ENCODE measurements at places on chromosomes 12 and 14.

DNA sequence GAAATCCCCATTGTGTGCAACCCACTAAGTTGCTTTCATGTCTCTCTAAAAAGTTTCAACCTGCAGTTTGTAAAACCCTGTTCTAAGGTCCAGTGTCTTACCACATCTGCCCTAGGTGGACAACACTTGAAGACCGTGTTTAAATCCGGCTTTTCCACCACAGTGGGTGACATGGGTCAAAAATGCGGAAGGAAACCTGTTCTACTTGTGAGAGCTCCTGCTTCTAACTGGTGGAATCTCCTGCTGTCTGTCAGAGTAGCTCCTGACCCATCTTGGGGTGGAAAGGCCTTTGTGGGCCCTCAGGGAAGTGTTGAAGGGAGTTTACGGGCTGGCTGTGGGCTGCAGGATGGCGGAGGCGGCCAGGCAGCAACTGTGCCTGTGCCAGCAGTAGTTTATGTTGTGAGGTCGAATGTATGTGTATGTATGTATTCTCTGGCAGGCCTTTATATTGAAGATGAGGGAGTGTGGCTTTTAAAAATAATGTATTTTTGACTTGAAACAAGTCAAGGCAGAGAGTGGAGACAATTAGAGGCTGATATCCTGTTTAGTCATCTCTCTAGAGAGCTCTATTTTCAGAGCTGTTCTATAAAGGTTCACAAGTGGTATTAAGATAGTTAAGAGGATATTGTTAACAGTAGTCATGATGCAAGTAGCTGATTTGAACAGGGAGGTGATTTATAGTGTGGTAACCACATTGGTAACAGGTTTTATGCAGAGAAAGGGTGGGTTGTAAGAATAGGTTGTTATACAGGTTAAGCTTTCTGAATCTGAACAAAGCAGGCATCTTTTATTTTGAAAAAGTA, 67.0 kb downstream of the PRKCH start:
- DNase-seq = no peak

- no peak for DNase-seq
Measured at GRCh38 chr12:59615392-59616165, 19.8 kb downstream of the SLC16A7 start.

GRCh38 chr14:54137614-54137961, 181.0 kb upstream of the BMP4 start:
- DNase-seq = no peak

DNA sequence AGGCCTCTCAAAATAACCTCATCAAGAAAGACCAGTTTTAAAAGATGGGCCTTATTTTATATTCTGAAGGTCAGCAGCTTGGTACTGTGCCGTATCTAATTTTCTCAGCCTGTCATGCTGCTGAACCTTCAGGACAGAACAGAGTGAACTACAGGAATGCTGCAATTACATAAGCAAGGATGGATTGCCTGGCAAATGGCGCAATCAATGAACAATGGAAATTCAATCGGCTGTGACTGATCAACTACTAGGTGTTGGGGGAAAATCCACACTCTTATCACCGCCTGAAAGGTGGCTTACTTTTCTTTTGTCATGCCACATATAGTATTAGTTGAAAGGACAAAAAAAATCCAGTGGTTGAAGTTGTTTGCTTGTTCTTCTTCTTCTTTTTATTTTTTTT, 8.5 kb downstream of the ACSS3 start:
- DNase-seq = no peak

- no peak for DNase-seq
Measured at GRCh38 chr12:108594323-108594903, 3.5 kb downstream of the TMEM119 start.

DNA sequence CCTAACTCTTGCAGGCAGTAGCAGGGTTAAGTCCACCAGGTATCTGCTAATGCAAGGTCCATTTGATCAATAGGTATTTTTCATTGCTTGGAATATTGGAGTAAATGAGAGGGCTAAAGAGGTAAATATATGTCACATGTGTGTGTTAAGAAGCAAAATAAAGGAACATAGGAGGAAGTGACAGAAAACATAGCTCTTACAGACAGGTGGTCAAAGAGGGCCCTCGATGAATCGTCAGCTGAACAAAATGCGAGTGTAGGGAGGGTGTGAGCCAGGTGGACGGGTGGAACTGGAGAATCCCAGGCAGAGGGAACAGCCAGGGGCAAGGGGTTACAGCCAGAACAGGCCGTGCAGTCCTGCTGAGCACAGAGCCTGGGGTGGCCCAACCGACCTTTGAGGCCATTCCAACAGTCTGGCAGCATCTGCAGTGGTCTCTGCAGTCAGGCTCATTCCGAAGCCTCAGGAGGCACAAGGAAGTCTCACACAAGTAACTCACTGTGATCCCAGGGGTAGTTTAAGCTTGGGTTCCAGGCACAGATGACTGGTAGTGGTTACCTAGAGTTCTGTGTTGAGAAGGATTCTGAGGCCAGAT, 43.2 kb downstream of the CCDC88C start:
- DNase-seq = no peak

DNA sequence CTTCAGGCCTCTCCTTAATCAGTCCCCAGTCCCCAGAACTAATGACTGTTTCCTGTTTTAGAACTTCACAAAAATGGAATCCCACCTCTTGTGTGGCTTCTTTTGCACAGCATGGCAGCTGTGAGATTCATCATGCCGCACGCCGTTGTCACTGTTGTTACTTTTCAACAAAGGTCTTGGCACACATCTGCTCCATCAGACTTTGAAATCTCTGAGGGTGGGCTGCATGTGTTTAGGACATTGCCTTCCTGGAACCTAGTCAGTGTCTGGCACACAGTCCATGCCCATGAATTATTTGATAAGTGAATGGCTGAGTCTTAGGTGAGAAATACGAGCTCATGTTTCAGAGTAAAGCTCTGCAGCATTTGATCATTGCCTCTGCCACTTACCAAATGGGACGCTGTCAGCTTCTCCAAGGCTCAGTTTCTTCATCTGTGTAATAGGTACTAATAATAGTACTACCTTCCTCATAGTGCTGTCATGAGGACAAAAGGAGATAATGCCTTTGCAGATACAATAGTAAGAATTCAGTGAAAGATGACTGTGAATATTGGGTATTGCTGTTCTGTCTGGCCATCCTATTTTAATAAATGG, 90.4 kb downstream of the SRRM4 start:
- no peak for DNase-seq

- no peak for DNase-seq
Measured at GRCh38 chr12:50928392-50928791, 24.0 kb upstream of the HIGD1C start.

DNA sequence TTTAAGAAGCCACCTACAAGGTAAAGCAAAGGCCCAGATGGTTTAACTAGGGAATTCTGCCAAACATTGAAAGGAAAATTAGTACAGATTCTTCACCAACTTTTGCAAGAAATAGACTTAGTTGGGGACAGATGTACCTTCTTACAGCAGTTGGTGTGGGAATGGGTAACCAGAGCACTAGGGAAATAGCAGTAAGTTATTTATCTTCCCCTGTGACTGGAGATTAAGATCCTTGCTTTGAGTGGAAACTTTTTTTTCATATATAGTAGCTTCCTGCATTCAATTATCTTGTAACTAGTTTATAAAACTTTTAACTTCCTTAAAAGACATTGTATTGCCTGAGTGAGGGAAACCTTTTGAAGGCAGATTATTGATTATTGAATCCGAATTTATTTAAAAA, 44.2 kb downstream of the ARID2 start:
- DNase-seq = no peak

- no peak for DNase-seq
Measured at GRCh38 chr12:121713793-121714192, 1.2 kb downstream of the TMEM120B start.

- no peak for DNase-seq
Measured at GRCh38 chr14:89351221-89351515, 65.9 kb downstream of the FOXN3 start.

DNA sequence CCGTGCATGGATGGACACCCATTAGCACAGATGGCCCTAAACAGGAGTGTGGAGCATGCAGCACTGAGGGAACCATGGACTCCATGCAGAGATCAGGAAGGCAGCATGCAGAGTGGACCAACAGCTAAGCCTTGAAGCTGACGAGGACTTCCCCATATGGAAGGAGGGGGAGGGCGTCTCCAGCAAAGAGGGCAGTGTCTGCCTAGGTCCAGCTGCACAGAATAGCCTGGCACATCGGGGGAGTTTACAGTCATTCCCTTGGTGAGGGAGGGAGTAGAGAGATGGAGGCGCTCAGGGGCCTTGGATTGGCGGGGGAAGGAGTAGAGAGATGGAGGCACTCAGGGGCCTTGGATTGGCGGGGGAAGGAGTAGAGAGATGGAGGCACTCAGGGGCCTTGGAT, 64.5 kb downstream of the ANKRD9 start:
- no peak for DNase-seq

GRCh38 chr12:115598871-115599811, 678.4 kb downstream of the MED13L start:
- DNase-seq = no peak

- no peak for DNase-seq
Measured at GRCh38 chr14:91586410-91586809, 76.3 kb upstream of the PPP4R3A start.

- DNase-seq = no peak
Measured at GRCh38 chr14:35742442-35742841, 66.7 kb downstream of the RALGAPA1 start.

DNA sequence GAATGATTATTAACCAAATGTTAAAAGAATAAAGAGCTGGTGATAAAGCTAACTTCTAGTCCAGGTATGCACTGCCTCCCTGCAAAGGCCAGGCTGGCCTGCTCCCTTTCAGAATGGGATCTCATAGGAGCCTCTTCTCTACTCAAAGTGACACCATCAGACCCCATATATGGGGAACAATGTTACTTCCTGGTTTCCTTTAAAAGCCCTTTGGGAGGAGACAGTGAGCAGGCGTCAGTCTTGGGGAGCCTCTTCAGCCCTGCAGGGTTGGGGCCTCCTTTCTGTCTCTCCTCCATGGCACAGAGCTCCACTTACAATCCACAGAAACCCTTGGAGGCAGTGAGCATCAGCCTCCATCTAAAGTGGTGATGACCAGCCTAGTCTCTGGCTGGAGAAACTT, 17.3 kb upstream of the GPRC5A start:
- no peak for DNase-seq

DNA sequence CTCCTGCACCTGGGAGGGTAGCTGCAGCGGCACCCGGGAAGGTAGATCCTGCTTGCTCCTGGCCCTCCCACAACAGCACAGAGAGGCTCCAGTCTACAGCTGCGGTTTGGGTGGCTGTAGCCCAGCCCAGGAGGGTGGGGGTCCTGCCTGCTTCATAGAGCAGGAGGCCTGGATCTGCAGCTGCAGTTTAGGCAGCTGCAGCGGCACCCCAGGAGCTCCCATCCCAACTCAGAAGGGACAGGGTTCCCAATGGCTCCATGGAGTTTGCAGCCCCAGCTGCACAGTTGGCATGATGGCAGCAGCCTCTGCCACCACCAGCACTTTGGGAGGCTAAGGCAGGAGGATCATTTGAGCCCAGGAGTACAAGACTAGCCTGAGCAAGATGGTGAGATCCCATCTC, 38.5 kb downstream of the TIMELESS start:
- no peak for DNase-seq

- no peak for DNase-seq
Measured at GRCh38 chr14:61602003-61602732, 93.1 kb upstream of the HIF1A start.

- DNase-seq = no peak
Measured at GRCh38 chr14:96285667-96286066, 29.7 kb downstream of the BDKRB1 start.

DNA sequence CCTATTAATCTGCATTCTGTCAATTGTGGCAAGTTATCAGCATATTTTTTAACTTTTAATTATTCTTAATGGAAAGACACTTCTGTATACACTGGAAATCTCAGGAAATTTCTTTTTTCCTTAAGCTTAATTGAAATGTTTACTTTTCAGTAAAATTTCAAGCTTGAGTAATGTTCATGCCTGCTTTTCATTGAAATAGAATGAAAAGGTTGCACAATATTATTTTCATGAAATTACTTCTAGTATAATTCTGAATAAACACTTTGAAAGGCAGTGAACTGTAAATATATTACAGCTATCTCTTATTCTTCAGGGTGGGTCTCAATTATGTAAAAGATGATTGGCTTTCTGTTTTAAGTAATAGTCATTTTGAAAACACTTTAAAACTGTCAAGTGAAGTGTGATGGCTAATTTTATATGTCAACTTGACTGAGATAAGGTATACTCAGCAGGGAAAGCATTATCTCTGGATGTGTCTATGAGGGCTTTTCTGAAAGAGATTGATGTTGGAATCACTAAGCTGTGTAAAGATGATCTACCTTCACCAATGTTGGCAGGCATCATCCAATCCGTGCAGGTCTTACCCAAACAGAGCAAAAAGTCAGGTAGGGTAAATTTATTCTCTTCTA, 29.9 kb downstream of the CLEC2D start:
- DNase-seq = no peak

DNA sequence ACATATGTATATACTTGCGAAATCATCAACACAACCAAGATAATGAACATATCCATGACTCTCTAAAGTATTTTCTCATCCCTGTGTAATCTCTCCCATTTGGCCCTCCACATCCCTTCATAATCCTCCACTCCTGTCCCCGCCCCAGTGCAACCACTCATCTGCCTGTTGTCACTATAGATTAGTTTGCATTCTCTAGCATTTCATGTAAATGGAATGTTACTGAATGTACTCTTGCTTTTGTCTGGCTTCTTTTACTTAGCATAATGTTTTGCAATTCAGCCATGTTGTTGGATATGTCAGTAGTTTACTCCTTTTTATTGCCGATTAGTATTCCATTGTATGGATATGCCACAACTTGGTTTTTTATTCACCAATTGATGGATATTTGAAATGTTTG, 99.1 kb downstream of the BICD1 start:
- no peak for DNase-seq

DNA sequence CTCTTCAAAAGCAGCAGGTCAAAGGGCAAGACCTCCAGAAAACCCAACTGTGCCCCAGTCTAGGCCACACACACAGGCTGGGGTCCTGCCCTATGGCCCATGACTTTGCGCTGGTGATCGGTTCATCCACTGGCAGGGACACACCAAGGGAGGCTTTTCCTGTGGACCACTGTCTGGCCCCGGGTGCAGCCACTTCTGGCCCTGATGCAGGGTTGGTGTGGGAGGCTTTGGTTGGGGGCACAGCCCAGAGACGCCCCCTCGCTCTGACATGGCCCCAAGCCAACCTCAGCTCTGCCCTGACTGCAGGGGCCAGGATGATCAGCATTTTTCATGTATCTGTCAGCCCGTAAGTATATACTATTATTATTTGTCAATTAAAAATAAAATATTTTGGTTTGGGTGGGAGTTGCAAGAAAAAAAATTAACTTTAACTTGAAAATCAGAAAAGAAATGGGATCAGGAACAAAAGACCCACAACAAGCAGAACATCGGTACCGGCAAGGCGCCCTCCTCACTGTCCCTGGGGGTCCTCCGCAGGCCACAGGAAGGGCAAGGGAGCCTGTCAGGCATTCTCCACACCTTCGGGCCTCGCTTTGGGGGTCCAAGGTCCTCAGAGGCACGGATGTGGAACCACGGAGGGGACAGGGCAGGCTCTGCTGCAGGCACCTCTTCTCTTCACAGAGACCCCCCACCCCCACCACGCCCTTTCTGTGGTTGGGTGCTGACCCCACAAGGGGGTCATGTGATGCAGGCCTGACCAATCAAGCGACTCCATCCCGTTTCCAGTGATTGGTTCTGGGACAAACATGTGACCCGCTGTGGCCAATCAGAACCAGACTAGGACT, 181.5 kb upstream of the SFSWAP start:
- DNase-seq = no peak

GRCh38 chr12:65963862-65964240, 139.6 kb downstream of the HMGA2 start:
- DNase-seq = no peak
